ENCODE measurements at places on chromosomes 6 and 20. TPM values are rescaled to one million over a fixed set of nuclear protein-coding genes. Genes with fewer than 3 reads are reported as not detected.

Gene CLPSL2
- total RNA-seq = not detected

Gene TUBB1
- 0.14 TPM for total RNA-seq

Gene NUS1
- 23.2 TPM for total RNA-seq

- no peak for DNase-seq
These were observed 110.7 kb downstream of the FIG4 start for GRCh38 chr6:109801794-109802193.

DNA sequence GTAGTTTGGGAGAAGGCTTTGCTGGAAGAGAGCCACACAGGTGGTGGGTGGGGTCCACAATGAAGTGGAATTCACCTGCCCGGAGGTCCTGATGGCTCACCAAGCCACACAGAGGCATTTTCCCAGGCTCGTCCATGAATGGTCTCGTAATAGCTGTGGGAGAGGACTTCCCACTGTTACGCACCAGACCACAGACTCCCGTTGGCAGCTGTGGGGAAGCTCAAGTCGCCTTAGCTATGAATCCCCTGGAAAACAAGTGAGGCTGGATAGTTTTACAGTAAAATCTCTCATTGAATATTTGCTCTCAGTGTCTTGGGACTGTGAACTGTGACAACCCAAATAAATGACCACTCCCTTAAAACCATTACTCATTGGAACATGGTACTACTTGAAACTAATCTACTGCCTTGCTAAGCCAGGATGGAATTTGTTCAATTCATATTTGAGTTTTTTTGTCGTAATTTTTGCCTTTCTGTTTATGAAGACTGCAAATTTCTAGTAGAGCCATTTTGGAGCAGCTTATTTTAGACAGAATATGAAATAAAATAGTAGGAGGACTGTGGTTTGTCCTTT, 79.4 kb downstream of the JAG1 start:
- no peak for DNase-seq

- DNase-seq = no peak
These were observed 78.8 kb downstream of the PTCHD4 start for GRCh38 chr6:48032151-48032550.

- DNase-seq = no peak
These were observed 50.5 kb downstream of the KCTD20 start for GRCh38 chr6:36493319-36493718.

DNA sequence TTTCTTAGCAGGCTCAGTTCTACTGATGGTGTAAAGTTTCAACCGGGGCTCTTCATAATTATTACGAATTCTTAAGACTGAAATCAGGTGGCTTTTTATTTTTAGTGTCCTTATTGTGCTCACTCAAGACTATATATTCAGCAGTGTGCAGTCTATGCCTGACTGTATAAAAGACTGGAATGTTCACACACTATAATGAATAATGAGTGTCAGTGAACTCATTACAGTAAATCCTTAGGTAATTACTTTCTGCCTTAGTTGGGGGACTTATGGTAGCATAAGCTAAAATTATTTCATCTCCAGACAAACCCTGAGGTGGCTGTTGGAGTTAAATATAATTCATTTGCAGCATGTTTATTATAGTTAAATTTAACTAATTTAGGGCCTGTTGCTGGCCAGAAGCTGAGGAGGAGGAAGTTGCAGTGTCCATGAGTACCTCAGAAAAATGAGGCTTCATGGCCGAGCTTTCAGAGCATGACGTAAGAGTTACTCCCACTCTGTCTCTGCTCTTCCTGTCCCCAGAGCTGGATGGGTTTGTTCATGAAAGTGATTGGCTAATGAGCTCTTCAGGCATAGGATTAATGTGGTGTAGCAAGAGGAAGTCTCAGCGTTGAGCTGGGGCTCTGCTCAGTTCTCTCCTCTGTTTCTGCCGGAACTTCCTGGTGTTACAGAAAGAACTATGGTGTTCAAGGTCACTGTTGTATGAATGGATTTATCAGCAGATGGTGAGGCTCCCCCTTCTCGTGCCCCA, 335.7 kb downstream of the NRN1 start:
- no peak for DNase-seq

Gene LY6G6F
- not detected for total RNA-seq

Gene ANKRD6
- 21.6 TPM for total RNA-seq

GRCh38 chr6:122869437-122870024, 80.5 kb downstream of the SMPDL3A start:
- no peak for DNase-seq

- DNase-seq = no peak
These were observed 12.8 kb downstream of the RNF114 start for GRCh38 chr20:49948809-49949507.

Gene FUT9
- total RNA-seq = 2.1 TPM

DNA sequence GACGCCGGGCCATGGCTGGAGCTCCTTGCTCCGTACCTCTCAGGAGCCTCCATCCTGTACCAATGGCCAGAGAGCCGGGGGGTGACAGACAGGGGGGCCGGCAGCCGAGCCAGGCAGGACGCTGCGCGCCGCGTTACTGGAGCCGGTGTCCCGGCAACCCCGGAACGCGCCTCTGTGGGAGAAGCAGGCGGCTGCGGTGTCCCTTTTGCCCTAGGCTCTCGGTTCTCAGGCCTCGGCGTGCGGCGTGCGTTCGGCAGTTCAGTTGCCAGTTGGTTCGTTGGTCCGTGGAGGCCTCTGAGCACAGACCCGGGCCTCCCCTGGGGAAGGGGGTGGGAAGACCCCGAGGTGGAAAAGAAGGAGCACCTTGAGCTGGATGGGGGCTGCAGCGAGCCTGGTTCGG, at the start of gene SPATS1:
TSS of gene SPATS1 (plus strand) at position 162 of the 400 bp plus-strand sequence. CDS start 446 bp downstream, outside the sequence.
- no peak for DNase-seq

DNA sequence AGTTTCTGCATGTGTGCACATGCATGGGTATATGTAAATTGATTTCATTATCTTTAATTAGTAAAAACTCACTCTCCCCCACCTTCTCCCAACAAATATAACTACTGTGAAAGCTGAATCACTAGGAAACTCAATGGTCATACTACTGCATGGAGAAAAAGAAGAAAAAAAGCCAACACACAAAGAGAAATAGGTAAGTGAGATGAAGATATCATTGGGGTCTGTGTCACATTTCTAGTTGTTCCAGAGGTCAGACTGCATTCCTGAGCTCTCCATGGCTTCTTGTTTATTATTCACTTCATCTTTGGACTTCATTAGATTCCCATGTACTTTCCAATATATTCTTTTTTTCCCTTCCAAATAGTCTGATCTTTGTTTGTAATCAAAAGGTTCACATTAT, 98.2 kb downstream of the PTPRK start:
- DNase-seq = no peak

DNA sequence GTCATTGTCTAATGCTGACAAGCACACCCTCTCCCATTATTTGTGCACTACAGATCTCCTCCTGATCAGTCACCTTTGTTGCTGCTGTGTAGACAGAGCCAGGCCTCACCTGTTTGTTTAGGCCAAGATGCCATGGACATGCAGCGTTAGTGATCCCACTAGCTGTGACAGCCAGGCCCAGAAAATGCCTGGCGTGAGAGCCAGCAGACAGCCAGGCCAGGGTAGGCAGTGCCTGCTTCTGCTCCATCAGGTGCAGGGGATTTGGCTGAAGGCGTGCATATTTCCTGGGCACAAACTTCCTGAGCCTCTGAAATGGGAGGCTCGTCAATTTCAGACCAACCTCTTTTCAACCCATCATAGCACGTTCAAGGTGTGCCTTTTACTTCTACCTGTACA, 27.3 kb downstream of the MANBAL start:
- peak; percentile 46 for DNase-seq

GRCh38 chr6:125952764-125953501, 3.6 kb upstream of the HINT3 start:
- DNase-seq = no peak

DNA sequence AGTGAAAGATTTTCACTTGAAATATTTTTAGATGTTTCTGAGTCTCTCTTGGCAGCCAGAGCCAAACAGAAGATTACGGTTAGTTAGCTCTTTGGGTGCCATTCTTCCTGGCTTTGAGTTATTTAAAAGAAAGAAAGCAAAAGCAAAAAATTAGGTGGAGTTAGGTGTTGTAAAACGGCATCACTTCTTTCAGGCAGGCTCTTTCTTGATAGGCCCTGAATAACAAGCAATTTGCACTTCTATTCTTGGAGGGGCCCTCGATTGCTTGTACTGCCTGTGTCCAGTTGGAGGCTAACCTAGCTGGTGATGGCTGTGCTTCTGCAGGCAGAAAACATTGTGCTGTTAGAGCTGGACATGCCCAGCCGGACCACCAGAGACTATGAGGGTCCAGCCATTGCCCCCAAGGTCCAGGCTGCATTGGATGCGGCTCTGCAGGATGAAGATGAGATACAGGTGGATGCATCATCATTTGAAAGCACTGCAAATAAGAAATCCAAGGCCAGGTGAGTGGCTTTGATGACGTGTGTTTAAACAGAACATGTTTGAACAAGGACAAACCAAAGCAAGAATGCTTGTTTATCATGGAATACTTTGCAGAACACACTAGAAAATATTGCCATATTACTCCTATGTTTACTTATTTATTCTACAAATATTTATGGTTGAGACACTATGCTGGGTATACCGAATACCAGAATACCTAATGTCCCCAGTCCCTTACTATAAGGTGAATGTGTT, 28.1 kb upstream of the ASXL1 start:
- DNase-seq = no peak

Gene CRISP3
- not detected for total RNA-seq

DNA sequence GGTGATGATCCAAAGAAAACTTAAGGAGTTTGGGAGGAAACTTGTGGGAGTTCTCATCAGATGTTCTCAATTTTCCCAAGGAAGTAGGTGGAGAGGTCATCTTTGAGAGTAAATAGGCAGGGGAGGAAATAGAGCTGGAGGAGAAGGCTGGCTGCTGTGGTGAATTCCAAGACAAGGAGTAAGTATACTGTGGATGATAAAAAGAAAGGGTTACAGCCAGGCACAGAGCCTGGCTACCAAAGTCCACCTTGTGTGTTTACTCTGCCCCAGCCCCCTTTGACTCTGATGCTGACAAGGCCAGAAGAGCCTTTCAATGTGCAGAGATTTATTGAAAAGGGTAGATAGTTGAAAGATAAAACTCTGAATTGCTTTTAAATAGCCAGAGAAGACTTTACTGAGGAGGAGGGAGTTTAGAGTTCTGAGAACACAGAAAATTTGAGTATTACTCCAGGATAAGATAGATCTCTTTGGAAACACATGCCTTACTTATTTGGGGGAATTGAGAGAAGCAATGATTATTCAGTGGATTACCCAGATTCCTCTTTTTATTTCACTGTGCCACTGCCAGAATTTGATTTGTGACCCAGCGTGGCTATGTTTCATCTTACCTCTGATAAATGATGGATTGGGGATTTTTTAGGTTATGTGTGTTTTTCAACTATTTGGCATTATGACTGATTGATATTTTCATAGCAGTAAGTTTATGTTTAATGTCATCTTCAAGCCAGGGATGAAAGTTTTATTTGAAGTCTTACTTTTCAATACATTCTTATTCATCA, 182.6 kb upstream of the JAG1 start:
- no peak for DNase-seq

- no peak for DNase-seq
These were observed 23.1 kb downstream of the MAN1A1 start for GRCh38 chr6:119326291-119327005.

GRCh38 chr20:41897708-41898107, 279.5 kb upstream of the CHD6 start:
- no peak for DNase-seq

- DNase-seq = no peak
These were observed 211.9 kb downstream of the GMPR start for GRCh38 chr6:16450285-16450684.

DNA sequence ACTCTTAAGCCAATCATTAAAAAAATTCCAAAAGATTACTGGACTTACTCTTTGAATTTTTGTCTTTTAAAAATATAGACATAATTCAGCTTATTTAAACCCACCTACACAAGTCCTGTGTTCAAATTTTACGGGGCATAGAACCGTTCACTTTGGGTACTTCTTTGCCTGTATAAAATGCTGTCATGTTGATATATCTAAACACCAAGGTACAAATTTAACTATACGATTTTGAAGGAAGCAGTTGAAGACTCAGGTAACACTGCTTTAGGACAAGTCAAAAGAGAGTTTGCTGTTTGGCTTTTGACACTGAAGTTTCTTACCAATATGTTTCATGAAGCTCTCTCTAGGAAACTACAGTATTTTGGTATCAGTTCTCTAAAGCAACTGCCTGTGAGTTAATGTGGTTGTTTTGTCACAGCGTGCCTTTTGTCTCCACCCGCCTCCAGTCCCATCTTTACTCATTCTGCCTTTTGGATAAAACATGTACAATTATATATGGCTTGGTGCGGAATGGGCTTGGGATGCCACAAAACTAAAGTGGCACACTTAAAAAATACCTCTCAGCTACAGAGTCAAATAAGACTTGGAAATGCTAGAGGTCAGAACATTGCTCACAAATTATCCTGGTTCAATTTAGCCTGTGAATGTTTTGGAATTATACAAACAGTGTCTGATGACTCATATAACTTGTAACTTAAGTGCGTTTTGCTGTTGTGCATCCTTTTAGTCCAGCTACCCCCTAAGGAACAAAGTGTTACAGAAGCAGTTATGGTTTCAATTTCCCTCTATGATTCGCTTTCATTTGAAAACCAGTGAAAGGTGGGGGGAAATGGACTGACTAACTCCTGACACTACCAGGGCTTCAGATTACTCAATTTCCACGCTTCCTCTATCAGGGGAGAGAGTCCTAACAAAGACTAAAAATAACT, 38.7 kb downstream of the RGS17 start:
- DNase-seq = no peak

GRCh38 chr20:677957-678356, 2.4 kb upstream of the SCRT2 start:
- no peak for DNase-seq

Gene TMEM63B
- total RNA-seq = 21.3 TPM

GRCh38 chr6:139294090-139294489, 2.3 kb upstream of the TXLNB start:
- no peak for DNase-seq

Gene LY6G5C
- 0.68 TPM for total RNA-seq
